AG09309 (cell line): ENCODE measurements at places on chromosomes 5 and 9.

DNA sequence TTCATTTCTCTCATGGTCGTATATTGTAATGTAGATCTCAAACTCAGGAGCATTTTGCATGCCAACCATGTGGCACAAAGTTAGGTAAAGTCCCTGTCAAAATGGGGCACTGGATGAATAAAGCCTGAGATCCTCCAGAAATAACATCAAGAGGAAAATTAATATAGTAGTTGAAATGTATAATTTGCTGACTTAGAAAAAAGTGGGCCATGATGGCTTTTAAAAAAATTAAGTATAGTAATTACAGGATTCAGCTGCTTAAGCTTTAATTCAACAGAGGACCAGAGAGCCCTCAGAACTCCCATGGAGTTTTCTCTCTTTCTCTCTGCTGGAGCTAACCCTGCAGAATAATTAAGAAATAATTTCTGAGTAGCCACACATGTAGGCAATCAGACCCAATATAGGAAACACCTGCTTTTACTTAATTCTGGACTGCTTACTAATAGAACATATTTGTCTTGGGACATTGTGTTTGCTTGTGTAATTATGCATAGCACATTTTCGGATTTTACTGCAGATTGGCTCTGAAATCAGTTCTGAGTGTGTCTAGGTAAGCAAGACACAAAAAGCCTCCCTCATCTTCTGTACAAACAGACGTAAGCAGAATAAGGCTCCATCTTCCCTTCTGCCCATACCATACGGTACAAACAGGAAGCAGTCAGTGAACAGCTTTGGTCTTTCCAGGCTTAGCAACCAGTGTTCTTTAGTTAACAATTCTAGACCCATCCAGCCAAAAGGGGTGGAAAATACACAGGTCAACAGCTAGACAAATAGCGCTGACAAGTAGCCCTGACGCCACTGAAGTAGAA, 26.5 kb upstream of the PCSK1 start:
- no peak for DNase-seq

DNA sequence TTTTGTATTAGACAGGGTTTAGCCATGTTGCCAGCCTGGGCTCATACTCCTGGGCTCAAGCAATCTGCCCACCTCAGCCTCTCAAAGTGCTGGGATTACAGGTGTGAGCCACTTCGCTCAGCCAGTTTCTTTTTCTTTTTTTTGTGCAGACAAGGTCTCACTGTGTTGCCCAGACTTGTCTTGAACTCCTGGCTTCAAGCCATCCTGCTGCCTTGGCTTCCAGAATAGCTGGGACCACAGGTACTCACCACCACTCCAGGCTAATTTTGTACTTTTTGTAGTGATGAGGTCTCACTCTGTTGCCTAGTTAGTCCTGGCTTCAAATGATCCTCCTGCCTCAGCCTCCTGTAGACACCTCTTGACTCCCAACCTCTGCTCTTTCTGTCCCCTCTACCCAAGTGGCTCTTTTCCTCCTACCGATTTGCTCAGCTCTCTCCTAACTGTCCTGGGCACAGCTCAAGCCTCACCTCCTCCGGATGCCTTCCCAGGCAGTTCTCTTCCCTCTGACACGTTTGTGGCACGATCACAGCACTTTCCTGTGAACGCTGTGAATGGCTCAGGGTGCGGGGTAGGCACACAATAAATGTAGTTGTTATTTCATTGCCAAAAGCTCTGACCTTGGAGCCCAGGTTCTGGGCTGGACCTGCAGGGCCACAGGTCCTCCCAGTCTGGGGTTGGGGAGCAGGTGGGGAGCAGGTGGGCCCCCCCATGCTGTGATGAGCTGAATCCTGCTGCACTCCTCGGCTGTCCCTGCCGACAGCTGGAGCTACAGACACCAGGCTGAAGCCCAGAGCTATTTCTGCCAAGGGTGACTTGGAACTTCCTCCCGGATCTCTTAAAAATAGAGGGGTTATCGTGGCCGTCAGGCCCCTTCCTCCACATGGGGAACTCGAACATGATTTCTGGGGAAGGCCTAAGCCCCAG, 23.9 kb downstream of the GFI1B start:
- no peak for DNase-seq

GRCh38 chr5:156716591-156717380, 133.3 kb upstream of the PPP1R2B start:
- no peak for DNase-seq

GRCh38 chr5:55582256-55582655, 47.5 kb upstream of the PLPP1 start:
- DNase-seq, result no peak

DNA sequence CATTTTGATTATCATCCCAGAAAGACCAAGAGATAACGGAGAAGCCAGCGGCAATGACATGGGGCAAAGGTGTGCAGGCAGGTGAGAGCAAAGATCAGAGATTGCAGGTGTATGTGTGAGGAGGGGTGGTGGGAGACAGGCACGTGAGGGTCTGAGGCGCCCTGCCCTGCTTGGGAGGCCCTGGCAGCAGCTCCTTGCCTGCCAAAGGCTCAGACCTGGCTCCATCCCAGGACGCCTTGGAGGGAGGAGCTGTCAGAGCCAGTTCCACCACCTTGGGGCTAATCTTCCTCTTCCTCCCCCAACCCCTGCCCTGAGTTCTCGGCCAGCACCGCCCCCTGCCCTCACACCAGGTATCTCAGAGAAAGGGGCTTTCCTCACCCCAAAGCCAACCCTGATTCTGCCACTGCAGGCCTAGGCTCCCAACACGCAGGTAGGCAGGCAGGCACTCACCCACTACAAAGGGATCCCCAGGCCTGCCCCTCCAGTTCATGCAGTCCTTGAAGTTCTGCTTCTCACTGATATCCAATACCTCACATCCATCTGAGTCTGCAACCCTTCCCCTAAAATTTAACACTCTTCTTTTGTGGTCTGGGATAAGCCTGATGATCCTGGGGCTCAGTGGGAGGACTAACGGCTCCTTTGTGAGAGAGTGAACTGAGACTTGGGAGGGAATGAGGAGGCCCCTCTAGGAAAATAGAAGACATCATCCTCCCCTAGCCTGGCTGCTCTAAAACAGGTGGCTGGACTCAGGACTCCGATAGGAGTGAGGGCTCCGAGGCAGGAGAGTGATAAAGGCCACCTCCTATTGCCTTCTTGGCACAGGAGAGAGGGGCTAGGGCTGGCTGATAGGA, 1.8 kb downstream of the AQP3 start:
- DNase-seq, result no peak

DNA sequence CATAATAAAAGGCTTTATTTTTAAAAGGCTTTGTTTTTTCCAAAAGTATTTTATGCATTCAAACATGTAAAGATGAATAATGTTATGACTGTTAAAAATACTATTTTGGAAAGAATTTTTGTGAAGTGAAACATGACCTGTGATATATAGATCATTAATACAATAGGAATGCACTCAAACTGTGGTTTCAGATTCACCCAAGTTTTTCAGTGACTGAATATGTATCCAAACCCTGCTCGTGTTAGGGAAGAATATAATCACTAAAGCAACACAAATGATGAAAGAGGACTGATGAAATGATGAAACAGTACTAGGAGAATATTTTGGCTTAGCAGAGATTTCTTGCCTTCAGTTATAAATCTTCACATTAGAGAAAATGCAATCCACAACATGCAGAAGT, 278.0 kb downstream of the ADAMTS6 start:
- peak; percentile 82 for DNase-seq

GRCh38 chr5:37120270-37120669, 128.9 kb downstream of the CPLANE1 start:
- no peak for DNase-seq

GRCh38 chr5:42390115-42390514, 33.1 kb upstream of the GHR start:
- no peak for DNase-seq

DNA sequence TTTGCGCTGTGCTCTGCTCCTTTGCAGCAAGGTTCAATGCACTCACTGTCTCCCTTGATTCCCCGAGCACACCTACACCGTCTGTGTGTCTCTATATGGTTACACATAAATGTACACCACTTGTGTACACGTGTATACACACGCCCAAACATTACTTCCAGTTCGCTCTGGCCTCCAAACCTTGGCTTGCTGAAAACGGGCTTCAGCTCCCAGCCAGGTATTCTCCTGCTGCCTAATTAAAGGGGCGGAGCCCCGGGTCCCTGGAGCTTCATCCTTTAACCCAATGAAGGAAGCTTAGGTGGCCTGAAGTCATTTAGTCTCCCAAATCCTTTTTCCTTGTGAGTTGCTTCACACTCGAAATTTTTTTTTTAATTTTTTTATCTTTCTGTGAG, 4.6 kb downstream of the ISL1 start:
- DNase-seq, result no peak

- DNase-seq, result no peak
Measured at GRCh38 chr9:75624998-75625397, 265.5 kb upstream of the PCSK5 start.

DNA sequence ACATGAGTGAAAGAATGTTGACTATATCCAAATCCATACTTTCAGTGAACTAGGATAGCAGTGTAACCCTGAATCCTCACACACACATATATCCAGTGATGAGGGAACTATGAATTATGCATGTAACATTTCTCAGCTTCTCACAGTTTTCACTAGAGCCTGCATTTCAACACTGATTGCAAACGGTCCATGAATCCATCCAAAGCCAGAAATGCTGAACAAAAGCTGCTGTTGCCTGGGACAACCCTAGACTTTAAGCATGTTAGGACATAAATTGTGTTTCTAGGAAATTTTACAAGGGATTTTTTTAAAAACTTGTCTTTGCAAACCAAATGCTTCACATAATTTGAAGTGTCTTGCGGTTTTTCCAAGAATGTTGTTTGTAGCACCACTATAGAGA, 2010.0 kb upstream of the WWC1 start:
- DNase-seq, result no peak

GRCh38 chr9:116476935-116477381, 210.1 kb upstream of the TRIM32 start:
- no peak for DNase-seq
